ENCODE measurements at places on chromosomes 3 and 15.

DNA sequence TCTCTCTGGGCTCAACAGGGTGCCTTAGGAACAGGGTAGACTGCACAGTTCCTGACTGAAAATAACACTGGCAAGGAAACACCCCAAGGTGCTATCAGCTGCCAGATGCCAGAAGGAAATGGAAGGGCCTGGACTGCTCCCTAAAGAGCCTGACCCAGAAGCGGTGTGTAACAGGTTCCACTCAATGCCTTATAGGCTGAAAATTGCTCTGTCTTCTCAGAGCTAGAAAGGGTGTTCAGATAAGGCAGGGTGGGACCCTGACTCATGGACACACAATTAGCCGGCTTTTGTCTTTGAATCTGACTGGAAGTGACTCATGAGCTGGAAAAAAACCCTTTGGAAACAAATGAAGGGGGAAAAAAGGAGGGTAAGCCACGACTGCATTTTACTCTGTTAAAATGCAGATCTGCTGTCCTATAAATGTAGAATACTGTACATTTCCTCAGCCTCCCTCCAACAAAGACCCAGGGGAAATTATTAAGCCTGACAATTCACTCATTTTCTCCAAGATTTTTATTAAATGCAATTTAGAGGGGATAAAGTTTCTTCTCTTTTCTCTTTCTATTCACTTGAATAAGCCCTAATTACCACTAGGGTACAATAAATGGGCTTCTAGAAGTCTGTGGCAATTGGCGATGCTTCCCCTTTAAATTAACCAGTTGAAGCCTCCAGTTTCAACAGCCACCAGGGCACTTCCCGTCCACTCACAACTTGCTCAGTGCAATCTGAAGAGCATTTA is 160.2 kb upstream of the TBL1XR1 start:
- DNase-seq, result no peak

GRCh38 chr15:70559265-70560239 is 203.8 kb downstream of the UACA start:
- no peak for DNase-seq

GRCh38 chr3:130480736-130481135 is 36.2 kb upstream of the COL6A6 start:
- DNase-seq, result no peak

DNA sequence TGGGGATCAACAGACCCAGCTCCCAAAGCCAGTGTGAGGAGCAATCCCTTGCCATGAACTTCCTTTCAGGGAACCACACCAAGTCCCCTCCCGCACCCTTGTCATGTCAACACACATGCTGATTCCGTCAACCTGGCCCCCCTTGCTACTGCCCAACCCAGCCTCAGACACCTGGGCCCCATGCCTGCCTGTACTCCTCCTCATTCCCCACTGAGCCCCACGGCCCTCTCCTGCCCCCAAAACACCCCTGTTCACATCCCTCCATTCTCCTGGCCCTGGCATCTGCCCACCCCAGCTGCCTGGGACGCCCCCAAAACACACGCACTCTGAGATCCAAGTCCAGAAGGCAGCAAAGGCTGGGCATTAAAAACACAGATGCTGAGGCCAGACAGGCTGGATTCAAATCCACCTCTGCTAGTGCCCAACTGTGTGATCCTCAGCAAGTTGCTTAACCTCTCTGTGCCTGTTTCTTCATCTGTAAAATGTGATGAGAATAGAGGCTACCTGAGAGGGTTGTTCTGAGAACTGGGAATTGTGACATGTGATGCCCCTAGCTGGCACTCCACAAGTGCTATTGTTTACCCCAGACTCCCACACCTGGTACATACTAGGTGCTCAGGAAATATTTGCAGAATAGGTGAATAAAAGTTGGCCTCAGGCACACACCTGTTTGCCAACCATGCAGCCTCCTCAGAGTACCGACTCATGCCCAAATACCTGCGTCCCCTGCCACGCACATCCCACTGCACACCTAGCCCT is 2.3 kb downstream of the PLXND1 start:
- DNase-seq, result no peak

DNA sequence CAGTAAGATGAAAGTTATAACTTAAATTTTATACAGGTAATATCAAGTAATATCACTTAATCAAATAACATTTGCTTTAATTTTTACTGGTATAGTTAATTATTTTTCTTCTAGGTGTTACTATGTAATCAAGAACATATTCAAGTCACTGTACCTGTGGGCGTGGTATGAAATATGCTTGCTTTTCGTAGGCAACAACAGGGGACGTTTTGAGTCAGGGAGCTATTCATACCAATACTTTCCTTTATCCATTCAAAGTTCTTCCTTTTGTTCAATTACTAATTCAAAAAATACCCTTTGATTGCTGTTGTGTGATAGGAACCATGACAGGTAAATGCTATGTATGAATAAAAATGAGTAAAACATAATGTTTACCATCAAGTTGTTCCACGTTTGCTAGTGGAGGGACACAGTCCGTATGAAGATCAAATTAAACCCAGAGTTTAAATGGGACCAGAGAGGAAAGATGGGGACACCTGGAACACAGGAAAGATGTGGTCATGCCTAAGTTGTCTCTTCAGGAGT is 654.0 kb upstream of the KCNMB2 start:
- no peak for DNase-seq

DNA sequence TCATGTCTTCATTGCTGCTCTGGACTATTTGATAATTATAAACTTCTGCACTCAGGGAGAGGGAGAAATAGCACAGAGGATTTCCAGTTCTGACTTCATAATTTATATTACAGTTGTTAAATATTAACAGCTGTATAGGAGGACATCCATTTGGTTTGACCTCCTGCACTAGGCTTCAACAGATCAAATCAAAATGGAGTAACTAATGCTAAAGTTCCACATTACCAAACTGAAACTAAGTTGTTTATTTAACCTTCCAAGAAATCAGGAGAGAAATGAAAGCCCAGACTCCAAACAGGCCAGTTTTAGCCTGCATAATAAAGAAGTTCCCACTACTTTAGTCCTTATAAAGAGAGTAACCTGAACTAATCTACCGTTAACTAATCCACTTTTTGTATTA is 4.6 kb downstream of the PLSCR2 start:
- no peak for DNase-seq

DNA sequence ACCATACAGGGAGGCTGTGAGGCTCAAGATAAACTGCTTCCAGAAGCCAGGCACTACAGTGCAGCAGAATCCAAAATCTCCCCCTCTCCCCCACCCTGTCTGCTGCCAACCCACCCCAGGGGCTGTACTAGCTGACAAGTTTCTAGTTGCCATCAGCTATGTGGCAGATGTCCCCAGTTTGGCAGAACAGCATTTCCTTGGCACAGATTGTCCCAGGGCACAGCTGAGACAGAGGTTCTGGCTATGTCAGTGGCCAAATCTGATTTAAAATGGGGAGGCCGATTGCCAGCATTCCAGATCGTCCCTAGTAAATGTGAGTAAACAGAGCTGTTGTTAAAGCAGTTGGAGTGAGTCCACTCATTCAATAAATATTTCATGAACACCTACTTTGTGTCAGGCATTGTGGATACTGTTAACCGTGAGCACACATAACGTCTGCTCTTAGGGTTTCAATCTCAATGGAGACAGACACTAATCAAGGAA is 28.0 kb upstream of the CCDC174 start:
- no peak for DNase-seq

DNA sequence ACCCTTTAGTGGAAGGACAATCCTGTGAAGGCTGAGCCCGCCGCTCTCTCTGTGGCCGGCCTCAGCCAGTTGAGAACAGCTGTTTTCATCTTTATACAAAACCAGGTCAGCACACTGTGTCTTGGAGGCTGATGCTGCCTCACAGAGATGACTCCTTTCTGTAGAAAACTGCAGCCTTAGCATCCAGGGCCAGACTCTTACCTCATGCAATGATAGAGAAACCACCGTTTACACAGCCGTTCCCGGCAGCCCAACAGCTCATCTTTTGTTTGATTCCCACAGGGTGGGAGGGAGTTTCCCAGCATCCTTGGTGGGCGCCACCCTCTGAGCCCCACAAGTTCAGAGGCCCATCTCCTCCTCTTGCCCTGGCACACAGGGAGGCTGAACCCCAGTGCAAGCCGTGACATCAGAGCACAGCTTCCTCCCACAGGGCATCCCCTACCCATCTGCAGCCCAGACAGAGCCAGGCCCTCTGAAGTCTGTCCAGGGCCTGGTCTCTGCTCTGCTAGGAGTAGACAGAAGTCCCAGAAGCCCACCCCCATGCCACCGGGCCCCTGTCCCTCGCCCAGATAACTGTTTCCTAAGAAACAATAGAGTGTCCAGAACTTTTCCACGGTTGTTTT is 105.0 kb downstream of the LRRK1 start:
- no peak for DNase-seq

DNA sequence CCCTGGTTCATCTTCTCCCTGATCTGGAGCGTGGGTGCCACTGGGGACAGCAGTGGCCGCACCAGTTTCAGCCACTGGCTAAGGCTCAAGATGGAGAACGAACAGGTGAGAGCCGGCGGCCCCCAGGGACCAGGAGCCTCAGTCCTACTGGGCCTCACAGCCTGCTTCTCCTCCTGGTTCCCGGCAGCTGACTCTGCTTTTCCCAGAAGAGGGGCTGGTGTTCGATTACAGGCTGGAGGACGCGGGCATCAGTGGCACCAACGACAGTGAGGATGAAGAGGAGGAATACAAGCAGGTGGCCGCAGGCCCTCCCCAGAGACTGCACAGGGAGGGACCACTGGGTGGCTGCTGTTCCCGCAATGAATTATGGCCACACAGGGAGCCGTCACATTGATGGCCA is 54.4 kb downstream of the DNAH1 start:
- no peak for DNase-seq

- DNase-seq, result no peak
Observed at GRCh38 chr3:167289435-167289834, 90.7 kb downstream of the ZBBX start.

DNA sequence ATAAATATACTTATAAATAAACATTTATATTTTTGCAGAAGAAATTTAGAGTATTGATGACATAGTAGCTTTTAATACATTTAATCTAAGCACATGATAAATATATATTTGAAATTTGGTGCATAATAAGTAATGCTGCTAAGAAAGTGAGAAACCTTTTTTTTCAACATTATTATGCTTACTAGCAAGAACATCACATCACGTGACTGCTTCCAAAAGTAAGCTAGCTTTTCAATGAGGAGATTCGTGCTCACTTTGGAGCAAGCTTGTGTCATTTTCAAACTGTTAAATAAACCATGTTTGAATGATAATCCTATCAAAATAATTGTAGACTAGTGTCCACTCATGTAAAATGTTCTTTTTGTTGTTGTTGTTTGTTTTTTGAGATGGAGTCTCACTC is 109.0 kb upstream of the SLC4A7 start:
- no peak for DNase-seq

DNA sequence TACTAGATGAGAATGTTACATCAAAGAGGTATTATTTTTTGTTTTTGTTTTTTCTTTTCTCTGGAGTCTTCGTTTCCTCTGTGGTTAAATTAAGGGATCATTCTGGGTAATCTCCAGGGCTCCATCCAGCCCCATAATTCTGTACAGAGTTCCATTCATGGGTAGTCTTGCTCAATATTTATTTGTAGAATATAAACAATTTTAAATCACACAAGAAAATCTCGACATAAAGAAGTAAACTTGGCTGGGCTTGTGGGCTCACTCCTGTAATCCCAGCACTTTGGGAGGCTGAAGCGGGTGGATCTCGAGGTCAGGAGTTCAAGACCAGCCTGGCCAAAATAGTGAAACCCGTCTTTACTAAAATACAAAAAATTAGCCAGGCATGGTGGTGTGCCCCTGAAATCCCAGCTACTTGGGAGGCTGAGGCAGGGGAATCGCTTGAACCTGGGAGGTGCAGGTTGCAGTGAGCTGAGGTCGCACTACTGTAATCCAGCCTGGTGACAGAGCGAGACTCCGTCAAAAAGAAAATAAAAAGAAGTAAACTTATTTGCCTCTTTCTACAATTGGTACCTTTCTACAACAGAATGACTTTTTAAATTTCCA is 166.8 kb upstream of the TGFBR2 start:
- no peak for DNase-seq

DNA sequence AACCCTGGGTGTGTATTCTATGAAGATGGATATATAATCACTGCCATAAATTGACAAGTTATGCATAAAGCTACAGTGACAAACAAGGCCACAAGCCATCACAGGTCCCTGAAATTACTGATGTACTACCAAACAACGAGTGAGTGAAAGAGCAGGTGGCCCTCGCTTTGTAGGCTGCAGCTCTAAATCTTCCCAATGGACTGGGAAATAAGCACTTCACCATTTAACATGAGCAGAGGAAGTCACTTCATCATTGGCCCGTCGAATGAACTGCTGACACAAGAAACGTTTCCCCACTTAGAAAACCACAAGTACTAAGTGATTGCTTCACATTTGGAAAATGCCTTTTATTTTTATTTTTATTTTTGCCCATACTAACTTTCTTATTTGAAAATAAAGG is 218.0 kb downstream of the ZNF385D start:
- no peak for DNase-seq

DNA sequence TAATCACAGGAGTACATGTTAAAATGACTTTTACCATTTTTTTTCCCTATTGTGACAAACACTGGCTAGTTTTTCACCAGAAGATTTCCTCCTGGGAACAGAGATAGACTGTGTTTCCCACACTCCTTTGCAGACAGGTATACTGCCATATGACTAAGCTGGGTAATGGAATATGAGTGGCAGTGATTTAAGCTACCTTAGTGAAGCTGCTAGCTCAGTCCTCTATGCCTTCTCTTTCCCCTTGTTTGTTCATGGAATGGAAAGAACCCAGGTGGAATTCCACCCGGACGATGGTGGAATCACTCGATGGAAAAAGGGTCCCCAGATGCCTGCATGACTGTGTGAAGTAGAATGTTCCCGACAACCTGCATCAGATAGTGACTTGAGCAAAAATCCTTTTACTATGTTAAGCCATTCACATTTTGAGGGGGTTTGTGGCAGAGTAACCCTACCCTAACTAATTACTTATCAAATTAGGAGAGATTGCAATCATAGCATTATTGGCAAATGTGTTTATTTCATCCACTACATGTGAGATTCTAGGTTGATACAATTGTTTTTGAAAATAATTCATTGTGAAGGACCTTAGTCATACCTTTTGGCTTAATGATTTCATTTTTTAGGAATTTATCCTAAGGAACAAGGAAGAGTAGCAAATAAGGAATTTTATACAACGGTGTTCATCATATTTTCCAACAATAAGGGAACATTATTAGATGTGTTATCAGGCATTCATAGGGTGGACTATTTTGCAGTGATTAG is 16.5 kb downstream of the THSD4 start:
- DNase-seq, result no peak

DNA sequence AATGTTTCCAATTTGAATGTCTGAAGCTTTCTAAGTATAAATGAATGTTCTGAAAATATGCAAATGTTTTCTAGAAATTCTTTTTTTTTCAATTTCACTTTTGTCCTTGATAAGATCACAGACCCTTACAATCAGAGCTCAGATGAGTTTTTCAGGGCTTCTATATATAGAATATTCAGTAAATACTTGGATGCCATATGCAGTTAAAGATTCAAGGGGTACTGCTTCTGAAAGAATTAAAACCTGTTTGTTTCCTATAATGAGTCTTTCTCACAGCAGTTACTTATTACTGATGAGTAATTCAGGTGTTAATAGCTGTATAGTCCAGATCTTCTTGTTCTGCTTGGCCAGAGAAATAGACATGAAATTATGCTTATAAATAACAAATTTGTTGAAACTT is 812.6 kb downstream of the ZPLD1 start:
- DNase-seq, result no peak
